Liver (tissue), 10 donors: ENCODE measurements at places on chromosomes 5 and 9.

DNA sequence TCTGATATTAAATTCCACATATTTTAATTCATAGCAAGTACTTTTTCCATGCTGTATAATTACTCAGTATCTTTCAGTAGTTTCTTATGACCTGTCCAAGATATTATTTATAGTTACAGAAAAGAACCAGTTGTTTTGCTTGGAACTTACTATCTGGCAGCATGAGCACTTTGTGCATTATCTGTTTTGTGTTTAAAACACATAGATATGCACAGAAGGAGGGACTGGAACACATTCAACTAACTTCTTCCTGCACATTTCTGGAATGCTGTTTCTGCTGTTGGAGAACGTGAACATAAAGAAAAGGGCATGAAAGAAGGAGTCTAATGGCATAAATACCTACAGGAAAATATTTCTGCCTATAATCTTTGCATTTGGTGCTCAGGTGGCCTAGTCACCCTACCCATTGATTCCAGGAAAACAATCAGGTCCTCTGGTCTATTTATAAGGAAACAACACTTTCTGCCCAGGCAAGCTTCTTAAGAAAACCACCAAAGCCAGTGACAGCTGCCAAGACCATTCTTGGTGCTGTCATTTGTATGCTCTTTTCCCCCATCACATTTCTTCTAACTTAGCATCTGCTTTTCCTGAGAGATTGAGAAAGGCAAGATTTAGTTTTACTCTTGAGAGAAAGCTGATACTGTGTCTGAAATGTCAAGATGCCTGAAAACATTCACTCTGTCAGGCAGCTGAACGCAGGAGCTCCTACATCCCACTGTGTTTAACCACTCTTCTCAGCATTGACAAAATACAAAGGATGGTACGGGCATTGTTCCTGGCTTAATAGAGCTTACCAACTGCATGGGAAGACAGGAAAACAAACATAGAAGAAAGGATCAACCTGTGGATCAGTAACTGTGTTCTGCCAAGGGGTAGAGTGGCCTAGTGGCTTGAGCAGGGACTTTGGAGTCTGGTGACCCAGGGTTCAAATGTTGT lies 40.3 kb downstream of the RAB3C start:
- DNase-seq = no peak

DNA sequence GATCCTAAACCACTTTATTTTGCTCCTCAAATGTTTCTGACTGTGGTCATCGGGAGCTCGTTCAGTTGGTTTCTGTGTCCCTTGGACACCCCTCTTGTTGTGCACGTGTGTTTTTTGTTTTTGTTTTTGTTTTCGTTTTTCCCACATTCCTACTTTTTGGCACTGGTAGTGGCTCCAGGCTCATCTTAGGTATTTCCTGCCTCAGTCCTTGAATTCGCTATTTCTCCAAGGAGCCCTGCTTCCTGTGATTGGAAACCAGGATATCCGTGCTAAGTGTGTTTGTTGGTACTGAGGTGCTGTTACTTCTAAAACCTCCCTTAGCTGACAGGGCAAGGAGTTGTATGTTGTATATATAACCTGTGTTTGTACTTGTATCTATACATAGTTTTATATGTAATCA lies 5.9 kb downstream of the HMCN2 start:
- no peak for DNase-seq

- DNase-seq = no peak
Measured at GRCh38 chr5:5198135-5198534, 58.0 kb downstream of the ADAMTS16 start.

GRCh38 chr9:136787690-136788400 lies 3.3 kb upstream of the TMEM141 start:
- peak; percentile 78 for DNase-seq

DNA sequence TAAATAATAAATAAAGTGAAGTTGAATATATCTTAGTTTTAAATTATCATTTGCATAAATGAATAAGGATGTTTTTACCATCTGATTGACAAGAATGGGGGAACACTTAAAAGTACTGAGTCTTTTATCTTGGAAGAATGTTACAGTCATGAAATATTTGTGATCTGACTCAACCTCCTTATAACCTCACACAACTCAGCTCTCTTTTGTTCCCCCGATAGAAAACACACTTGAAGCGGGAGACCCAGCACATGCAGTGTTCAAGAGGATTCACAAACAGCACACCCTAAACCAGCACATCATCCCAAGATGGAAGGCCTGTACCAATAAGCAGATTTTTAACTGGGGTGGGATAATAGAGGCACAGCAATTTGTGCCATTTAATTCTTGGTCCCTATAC lies 15.5 kb downstream of the BAAT start:
- DNase-seq = no peak

DNA sequence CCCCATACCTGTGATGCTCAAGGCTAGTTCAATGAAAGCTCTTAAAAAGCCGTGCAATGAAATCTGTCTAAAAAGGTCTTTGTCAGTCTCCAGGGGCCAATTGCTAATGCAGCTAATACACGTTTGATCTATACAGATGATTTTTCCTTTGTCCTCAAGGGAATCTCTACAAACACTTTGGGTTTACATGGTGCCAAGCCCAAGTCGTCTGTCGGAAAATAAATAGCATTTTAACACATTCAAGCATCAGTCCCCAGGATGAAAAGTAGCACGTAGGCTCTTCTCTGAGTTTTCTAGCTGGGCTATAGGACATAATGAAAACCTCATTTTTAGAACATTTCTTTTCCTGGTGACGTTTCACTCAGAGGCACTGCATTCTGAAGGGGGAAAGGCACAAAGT lies 477.4 kb upstream of the WWC1 start:
- DNase-seq = no peak

- DNase-seq = no peak
Measured at GRCh38 chr9:89048616-89049015, 57.3 kb downstream of the S1PR3 start.

DNA sequence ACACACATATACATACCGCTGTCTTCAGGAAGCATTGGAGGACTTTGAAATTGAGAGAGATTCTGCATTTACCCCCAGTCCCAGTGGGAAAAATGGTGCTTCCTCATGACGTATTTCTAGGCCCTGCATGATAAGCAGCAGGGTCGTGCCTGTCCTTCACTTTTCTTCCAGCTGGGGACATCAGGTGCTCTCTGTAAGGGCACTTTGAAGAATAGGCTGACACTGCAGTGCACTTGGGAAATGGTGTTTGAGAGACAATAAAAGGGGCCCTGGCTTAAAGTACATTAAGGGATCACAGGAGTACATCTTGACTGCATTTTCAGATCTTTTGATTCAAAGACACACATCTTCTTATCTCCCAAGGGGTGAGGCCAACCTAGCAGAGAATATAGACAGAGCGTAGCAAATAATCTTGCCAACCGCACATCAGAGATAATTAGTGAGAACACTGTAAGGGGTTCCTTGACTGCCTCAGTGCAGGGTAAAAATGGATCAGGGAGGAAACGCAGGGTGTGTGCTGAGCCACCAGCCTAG lies 437.9 kb downstream of the CSNK1G3 start:
- DNase-seq = no peak

- no peak for DNase-seq
Measured at GRCh38 chr9:114386361-114386885, 1.4 kb downstream of the AKNA start.

- DNase-seq = no peak
Measured at GRCh38 chr5:178467205-178467567, 123.0 kb downstream of the COL23A1 start.

DNA sequence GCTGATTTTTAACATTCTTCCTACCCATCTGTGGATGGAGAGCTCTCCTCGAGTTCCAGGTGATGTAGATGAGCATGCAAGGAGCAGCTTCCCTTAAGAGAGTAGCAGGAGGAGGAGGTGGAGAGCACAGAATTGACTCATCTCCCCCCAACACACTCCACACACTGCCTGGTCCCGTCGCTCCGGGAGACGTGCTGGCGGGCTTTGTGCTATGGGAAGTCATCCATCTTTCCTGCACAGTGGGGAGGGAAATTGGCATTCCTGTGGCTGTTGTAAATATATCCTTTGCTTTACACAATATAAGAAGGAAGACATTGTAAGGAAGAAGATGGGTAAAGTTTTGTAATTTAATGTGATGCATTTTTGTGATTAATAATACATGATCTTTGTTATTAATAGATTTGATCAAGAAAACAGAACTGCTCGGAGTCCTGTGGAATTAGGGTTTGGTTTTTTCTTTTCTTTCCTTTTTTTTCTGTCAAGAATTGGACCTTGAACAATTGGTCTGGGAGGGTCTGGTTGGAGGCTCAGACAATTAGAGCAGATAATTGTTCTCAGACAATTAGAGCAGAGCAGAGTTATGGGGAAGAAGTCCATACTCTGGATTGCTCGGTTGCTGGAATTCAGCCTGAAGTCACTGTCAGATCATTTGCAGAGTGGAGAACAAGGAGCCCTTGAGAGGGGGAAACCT lies 297.8 kb downstream of the GADD45G start:
- peak; percentile 30 for DNase-seq

DNA sequence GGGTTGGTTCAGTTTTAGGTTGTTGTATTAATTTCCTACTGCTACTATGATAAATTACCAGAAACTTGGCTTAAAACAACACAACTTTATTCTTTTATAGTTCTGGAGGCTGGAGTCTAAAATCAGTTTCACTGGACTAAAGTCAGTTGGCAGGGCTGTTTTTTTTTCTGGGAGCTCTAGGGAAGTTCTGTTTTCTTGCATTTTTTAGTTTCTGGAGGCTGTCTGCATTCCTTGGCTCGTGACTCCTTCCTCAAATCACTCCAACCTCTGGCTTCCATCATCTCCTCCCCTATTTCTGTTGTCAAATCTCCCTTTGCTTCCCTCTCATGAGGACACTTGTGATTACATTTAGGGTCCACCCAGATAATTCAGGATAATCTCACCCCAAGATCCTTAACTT lies 51.3 kb upstream of the SUB1 start:
- no peak for DNase-seq

- no peak for DNase-seq
Measured at GRCh38 chr9:98974106-98974505, 30.4 kb downstream of the COL15A1 start.

DNA sequence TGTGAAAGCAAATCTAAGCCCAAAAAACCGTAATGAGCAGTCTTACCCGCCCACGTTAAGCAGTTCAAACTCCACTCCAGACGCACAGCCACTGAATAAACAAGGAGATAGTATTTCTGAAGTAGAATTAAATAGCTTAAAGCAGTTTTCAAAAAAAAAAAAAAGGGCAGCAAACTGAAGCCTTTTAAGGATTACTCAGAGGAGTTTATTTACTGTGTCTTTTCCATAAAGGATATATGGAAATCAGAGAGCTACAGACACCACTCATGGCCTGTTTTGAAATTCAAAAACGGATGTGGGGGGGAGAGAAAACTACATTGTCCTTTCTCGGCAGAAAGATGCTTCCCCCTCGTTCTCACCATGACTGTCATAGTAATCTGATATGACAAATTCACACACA lies 83.7 kb upstream of the IRX1 start:
- no peak for DNase-seq

- DNase-seq = no peak
Measured at GRCh38 chr5:116616876-116617275, 42.3 kb upstream of the SEMA6A start.

DNA sequence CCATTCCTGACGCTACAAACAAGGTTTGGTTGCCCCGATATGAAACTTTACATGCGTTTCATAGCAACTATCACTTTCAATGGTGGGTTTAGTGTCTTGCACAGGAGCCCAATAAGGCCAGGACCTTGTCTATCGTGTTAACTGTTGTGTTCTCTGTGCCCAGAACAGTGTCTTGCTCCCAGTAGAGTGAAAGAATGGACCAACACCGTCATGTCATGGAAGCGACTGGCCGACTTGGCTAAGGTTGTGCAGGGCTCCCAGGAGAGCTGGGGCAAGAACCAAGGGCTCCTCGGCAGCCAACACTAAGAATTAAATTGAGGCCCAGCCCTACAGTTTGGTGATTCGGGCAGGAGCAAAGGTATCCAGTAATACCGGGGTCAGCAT lies 498 bp upstream of the ARHGEF37 start:
- DNase-seq = no peak

DNA sequence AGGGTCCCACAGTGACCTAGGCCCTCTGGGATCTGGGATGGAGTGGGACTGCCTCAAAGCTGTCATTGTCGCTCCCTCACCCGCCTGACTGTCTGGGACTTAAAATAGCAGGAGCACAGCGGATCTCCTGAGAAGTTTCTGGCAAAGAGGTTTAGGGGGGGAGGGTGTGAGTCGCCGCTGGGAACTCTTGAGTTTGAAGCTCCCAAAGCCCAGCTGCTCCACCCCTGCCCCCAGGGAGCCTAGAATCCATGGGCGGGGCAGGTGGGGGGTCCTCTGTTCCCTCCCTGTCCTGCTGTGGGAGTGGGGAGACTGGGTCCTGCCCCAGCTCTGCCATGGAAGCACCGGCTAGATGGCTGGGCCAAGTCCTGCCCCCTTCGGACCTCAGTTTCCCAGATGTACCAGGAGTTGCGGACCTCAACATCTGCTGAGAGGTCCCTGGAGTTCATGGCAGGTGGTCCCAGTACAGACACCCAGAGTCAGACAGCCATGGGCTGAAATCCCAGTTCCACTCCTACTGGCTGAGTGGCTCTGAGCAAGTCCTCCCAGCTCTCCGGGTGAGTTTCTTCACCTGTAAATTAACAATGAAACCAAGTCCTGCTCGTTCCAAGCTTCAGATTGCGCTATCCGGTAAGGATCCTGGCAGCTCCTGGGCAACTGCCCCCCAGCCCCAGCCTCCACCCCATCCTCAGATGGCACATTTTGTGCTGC lies 985 bp upstream of the WDR38 start:
- DNase-seq = no peak

- no peak for DNase-seq
Measured at GRCh38 chr9:96150324-96151227, 151.4 kb downstream of the HSD17B3 start.

- DNase-seq = no peak
Measured at GRCh38 chr5:168427224-168427623, 59.0 kb upstream of the RARS1 start.

GRCh38 chr9:4461437-4461836 lies 28.8 kb upstream of the SLC1A1 start:
- DNase-seq = no peak

DNA sequence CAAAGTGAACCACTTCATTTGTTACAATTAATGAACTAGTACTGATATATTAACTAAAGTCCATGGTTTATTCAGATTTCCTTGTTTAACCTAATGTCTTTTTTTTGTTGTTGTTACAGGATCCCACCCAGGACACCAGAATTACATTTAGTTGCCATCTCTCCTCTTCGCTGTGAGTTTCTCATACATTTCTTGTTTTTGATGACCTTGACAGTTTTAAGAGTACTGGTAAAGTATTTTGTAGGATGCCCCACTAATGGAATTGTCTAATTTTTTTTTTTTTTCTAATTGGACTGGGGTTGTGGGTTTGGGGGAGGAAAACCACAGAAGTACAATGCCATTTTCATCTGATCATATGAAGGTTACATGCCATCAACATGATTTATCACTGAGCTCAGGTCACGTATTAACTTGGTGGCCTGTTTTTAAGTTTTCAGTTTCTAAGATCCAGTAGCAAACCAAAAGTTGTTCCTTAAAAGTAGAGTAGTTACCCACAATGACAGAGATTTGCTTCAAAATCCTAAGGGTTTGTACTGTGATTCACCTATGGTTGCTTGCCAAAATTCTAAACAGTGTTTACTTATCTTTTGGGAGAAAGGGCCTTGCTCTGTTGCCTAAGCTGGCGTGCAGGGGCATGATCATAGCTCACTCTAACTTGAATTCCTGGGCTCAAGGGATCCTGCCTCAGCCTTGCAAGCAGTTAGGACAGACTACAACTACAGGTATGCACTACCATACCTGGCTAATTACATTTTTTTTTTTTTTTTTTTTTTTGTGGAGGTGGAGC lies 4.5 kb upstream of the OTULIN start:
- no peak for DNase-seq

GRCh38 chr5:88695931-88696330 lies 187.1 kb downstream of the MEF2C start:
- DNase-seq = no peak
